ENCODE measurements at places on chromosomes 3 and 15.

DNA sequence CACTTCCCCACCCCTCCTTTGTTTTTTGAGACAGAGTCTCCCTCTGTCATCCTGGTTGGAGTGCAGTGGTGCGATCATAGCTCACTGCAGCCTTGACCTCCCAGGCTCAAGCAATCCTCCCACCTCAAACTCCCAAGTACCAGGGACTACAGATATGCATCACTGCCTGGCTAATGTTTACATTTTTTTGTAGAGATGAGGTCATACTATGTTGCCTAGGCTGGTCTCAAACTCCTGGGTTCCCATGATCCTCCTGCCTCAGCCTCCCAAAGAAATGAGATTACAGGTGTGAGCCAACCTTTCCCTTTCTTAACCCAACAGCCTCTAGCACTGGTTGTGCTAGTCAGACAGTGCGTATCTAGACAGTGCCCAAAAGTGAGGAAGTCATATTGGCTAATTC, 6.4 kb upstream of the GATM start:
- no peak for DNase-seq

- no peak for DNase-seq
Measured at GRCh38 chr3:80278056-80278455, 510.3 kb upstream of the ROBO1 start.

DNA sequence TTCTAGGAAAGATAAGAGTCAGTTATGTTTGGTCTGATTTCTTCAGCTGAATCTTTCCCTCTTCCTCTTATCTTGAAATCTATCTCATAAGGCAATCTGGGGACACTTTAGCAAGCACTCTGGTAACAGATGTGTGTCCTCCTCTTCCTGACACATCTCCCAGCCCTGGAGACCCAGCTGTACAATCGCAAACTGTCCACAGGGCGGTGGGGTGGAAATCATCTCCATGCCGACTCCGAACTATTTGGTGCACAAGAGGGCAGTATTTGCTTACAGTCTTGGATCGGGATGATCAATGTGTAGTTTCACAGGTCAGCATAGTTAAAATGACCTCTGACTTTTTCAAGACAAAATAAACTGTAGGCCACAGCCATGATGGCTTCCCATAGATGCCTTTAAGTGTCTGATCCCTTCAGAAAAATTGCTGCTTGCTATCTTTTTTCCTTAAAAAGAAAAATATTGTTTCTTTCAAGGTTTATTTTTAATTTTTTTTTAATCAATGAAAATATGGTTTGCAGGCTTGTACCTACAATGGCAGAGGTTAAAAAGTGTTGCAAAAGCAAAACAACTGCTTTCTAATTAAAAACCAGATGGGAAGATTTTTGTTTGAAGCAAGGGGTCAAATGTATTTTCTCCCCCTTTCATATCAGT, 17.7 kb downstream of the EEFSEC start:
- DNase-seq: no peak

GRCh38 chr15:74251131-74251811, 15.1 kb downstream of the CCDC33 start:
- DNase-seq: no peak

- no peak for DNase-seq
Measured at GRCh38 chr3:33237439-33237838, 18.8 kb upstream of the SUSD5 start.

DNA sequence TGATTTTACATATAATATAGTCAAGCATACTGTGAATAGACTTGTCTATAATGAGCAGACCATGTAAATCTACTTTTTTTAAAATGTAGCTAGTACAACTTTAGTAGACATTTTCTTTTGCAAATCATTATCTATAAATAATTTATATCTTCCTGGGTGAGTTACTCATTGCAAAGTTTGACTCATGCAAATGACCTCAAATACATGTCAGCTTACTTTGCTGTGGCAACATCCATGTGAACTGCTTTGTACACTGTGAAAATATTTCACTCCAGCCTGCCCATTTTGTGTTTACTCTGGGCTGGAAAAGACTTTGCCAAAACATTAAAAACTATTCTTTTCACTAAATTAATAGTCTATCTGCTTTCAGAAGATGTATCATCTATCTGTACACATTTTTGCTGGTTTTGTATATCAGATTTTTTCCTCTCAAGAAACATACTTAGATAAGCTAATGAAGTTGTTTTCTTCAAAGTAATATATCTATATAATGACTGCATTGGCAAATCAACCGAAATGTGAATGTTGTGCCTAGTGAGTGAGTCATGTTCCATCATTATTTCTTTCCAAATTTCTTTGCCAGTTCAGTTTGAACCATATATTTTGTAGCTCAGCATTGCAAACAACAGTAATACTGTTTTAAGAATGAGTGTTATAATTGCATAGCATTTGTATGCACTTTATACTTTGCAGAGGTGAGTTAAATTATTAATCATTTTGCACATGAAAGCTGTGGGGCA, 26.5 kb downstream of the IGSF10 start:
- no peak for DNase-seq

DNA sequence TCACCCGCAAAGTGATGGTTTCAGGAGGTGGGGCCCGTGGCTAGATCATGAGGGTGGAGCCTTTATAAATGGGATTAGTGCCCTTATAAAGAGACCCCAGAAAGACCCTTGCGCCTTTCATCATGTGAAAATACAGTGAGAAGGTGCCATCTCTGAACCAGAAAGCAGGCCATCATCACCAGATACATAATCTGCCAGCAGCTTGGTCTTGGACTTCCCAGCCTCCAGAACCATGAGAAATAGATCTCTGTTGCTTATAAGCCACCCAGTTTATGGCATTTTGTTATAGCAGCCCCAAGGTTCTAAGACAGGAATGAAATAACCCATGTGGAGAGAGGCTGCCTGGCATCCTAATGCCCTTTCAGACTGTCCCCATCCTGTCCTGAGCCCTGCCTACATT, 127.8 kb upstream of the SMAD3 start:
- DNase-seq: no peak

DNA sequence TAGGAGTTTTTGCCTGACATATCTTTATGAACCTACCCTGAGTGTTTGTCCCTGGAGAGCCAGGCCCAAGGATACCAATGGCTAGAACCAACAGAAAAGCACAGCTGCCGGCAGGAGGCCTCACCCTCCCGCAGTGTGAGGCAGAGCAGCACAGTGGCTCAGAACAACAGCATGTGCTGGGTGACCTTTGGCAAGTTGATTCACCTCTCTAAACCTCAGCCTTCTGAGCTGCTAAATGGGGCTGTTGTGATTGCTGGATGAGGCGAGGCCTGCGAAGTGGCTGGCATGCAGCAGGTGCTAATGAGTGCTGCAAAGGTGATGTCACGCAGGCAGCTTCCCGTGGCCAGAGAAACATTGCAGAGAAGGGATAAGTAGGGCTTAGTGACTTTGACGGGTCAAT, 23.3 kb downstream of the IDH2 start:
- DNase-seq: no peak

- DNase-seq: no peak
Measured at GRCh38 chr15:52876991-52877663, 87.0 kb upstream of the ONECUT1 start.

- DNase-seq: no peak
Measured at GRCh38 chr3:38327335-38328009, 19.1 kb upstream of the XYLB start.

- peak; percentile 46 for DNase-seq
Measured at GRCh38 chr3:132006605-132007204, 28.1 kb downstream of the CPNE4 start.

DNA sequence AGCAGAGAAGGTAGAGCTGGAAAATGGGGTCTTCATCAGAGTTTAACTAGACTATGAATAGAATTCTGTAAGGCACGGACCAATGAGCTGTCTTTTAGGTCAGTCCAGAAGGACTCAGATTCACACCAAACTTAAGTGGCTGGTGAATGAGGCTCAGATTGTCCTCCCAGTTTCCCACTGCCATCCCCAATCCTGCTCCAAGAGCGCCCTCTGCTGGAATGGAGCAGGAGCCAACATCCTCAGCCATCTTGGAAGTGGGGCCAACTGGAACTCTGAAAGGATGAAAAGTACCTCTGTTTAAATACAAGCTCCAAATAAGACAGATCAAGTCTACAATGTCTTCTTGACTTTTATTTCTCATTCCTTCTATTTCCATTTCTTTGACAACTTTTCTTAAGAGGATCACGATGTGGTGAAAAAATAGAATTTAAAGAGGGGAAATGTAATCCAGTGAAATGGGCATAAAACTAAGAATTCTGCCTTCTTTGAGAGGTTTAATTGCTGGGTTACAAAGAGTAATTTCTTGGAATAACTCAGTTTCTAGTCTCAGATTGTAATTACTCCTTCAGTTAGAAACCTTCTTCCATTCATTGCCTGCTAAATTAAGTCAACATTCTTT, 217.1 kb upstream of the TPRG1 start:
- peak; percentile 88 for DNase-seq

DNA sequence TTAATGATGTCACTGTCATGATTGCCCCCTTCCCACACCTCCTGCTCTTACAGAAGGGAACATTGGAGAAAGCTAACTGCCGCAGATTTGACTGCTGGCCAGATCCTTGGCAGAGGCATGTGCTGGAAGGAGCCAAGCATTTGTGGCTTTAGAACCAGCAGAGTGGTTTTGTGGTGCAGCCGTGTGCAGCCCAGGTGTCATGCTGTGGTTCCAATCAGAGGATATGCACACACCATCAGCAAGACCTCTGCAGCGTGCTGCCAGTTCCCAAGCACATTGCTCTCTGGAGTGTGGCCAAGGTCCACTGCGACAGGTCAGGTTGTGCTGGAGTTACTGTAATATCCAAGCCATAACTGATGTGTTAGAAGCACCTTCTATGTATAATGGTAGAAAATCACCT, 61.6 kb downstream of the OTOL1 start:
- DNase-seq: no peak

DNA sequence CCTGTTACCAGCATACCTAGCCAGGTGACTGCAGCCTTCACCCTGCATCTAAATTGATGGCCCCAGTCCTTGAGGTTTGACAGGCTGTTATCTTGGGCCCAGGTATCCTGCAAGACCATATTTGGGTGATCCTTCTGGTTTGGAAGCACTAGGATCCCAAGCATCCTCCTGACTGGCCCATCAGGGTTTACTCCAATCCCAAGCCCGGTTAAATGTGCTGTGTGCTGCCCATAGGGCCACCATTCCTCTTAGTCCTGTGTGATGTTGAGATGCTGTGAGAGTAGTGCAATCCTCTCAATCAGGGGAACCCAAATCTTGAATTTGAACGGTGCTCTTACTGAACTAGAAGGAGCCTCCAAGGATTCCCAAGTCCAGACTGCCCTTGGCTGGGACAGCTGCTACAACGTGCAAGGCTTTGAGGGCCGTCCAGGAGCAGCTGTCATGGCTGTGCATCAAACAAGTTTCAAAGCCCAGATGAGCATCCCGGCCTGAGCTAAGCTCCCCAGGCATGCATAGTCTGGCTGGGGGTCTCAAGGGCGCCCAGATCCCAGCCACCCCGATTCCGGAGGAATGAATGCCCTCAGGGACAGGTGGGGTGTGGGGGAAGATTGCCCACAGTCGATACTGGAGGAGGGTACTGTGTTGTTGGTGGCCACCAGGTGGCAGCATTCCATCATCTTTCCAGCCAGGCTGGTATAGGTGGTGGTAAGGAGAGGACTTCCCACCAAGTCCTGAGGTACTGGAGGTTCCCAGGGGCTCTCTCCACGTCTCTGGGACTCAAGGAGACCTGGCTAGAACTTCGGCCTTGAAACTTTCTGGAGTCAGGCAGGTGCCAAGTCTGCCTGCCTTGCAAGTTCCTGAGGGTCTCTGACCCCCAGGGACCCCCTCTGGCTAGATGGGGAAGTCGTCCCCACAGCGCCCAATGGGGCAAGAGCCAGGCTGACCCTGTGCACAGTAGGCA, 32.6 kb downstream of the RBM5 start:
- DNase-seq: peak; percentile 81

DNA sequence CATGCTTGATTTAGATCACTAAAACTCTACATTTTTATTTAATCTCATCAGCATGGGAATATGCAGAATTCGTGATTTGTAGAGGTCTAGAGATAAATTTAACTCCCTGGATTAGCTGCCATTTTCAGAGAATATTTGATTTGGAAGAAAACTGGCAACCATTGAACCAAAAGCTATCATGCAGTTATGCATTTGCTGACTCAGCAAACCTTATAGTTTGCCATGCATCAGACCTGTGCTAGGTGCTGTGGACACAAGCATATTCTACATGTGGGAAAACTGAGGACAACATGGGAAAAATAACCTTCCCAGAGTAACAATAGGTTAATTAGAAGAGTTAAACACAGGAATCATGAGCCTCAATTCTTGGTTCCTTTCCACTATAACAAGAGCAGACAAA, 54.7 kb upstream of the TP63 start:
- no peak for DNase-seq

DNA sequence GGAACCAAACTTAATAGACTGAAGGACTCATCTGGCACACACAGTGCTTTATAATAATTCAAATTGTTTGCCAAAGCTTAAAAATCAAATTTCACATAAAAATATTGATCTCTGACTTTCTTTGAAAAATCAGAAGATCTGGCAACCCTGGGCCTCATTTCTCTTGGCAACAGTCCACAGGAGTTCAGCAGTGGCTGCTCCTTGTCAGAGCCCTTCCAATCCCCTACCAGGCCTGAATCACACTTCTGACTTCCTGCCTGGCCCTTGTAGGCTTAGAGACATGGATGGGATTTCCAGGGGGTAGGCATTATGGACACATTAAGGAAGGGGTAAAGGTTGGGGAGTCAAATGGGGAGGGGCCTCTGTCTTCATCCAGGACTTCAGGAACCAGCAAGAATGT, 55.5 kb downstream of the PLS1 start:
- DNase-seq: no peak

GRCh38 chr15:80703081-80703480, 8.0 kb downstream of the ABHD17C start:
- no peak for DNase-seq

- DNase-seq: peak; percentile 54
Measured at GRCh38 chr3:66473692-66474091, 27.1 kb downstream of the LRIG1 start.

DNA sequence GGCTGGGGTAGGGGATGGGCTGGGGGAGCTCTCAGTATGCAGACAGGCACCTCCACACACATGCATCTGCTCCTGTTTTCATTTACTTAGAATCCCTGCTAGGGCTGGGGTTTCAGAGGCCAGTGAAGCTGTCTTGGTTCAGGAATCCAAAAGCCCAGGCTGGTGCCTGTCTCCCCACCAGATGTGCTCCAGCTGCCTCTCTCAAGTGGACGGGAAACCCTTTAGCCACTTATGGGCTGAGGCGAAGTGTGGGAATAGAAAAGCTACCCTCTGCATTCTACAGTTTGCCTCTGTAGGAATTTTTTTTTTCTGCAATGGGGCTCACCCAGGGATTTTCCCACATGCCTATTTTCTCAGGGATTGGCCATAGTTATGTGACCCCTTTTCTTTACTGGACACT, 72.5 kb downstream of the ATP2B2 start:
- no peak for DNase-seq

DNA sequence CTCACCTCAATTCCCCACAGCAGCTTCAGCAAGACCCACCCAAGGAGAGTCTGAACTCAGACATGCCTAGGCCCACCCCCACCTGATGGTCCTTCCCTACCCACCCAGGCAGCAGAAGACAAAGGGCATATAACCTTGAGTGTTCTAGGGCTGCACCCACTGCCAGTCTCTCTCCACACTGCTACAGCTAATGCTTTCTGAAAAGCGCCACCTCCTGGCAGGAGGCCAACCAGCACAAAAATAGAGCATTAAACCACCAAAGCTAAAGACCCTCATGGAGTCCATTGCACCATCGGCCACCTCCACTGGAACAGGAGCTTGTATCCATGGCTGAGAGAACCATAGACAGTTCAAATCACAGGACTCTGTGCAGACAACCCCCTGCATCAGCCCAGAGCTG, 11.3 kb upstream of the RPL39L start:
- peak; percentile 81 for DNase-seq

GRCh38 chr3:64993781-64994180, 306.0 kb upstream of the ADAMTS9 start:
- no peak for DNase-seq
